ENCODE measurements at places on chromosomes 1 and 21. TPM values are rescaled to one million over a fixed set of nuclear protein-coding genes. Genes with fewer than 3 reads are reported as not detected.

RNPEP gene
- total RNA-seq, result 43.6 TPM

AMPD1 gene
- not detected for total RNA-seq

KCNA10 gene
- total RNA-seq, result not detected

RIPK4 gene
- not detected for total RNA-seq

SPRR1B gene
- total RNA-seq, result not detected

AUNIP gene
- total RNA-seq, result 9.5 TPM

CCDC185 gene
- not detected for total RNA-seq

NUP210L gene
- total RNA-seq, result 0.07 TPM

HORMAD1 gene
- not detected for total RNA-seq

EPHA2 gene
- not detected for total RNA-seq

Data from activated T-helper 2 cell treated with anti-CD3 and anti-CD28 coated beads, Interferon-gamma antibody, Interleukin-2, Interleukin-4, amounts not matched to agents 10 μg/mL and 5 μg/mL and 100 μg/mL, durations not matched to agents 14 hours and 24 hours and 36 hours (primary cell).